ENCODE measurements at places on chromosomes 1 and 21. TPM values are rescaled to one million over a fixed set of nuclear protein-coding genes. Genes with fewer than 3 reads are reported as not detected.

- no peak overlapping the region for H3K4me3 ChIP-seq
- no peak overlapping the region for H3K27ac ChIP-seq
- peaks cover 45% of the 10 kb centered on the region for H3K4me1 ChIP-seq
Observed at GRCh38 chr21:44049606-44050005, 37.5 kb downstream of the TRAPPC10 start.

DNA sequence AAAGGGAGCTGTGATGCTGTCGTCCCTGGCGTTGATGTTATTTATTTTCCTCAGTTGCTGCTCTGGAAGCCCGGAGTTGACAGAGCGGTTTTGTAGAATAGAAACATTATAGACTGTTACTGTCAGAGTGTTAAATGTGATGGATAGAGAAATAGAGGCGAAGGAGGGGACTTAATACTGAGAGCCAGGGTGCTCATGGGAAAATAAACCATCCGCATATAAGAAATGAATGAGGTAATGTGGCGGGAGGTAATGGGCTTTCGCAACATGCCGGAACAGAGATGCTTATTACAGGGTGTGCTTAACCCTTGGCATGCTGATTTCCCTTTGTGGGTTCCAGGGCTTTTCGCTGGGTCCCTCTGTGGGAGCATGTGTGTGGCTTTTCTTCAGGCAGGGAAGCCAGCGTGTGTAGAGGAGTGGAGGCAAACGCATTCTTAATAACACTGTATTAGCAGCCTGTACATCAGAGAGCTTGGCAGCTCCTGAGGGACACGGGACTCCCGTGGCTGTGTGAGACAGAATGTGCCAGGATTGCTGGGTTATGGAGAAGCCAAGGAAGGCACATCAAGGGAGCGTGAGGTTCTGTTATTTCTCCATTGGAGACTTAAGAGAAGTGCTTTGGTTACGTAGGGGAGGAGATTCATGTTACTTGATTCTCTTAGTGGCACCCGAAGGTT, 141.0 kb downstream of the PBX1 start:
- H3K36me3 ChIP-seq = no peaks in the 10 kb centered on the region
- H3K27me3 ChIP-seq = no peaks in the 10 kb centered on the region
- DNase-seq = no peak
- H3K4me1 ChIP-seq = peaks cover 41% of the 10 kb centered on the region

GRCh38 chr1:16168622-16169360, 12.9 kb upstream of the EPHA2 start:
- H3K4me1 ChIP-seq = peaks cover 38% of the 10 kb centered on the region
- H3K27me3 ChIP-seq = peaks cover 8% of the 10 kb centered on the region
- no peak for DNase-seq

DNA sequence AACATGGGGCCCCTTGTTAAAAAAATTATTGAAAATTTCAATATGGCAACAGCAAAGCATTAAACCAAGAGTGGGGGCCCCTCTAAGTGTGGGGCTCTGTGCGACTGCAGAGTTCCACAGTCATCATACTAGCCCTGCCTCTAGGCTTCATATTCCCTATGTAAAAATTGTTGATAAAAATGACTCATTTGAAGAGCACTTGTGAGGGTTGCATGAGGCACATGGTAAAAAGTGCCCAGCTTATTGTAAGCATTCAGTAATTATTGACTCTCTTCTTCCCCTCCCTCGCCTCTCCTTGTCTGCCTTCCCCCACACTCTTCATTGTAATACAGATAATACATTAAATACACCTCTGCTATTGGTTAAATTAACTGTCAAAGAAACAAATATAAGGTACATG, 86.7 kb upstream of the PTBP2 start:
- no peak for DNase-seq
- no peaks in the 10 kb centered on the region for H3K27me3 ChIP-seq
- H3K36me3 ChIP-seq = no peaks in the 10 kb centered on the region
- H3K4me3 ChIP-seq = no peak overlapping the region
- no peak overlapping the region for H3K27ac ChIP-seq
- no peaks in the 10 kb centered on the region for H3K4me1 ChIP-seq

The C1orf115 gene
- total RNA-seq = 9.3 TPM
